ENCODE measurements at places on chromosomes 11 and 22.

GRCh38 chr11:117145393-117145761 is 1.3 kb downstream of the PAFAH1B2 start:
- DNase-seq = no peak

DNA sequence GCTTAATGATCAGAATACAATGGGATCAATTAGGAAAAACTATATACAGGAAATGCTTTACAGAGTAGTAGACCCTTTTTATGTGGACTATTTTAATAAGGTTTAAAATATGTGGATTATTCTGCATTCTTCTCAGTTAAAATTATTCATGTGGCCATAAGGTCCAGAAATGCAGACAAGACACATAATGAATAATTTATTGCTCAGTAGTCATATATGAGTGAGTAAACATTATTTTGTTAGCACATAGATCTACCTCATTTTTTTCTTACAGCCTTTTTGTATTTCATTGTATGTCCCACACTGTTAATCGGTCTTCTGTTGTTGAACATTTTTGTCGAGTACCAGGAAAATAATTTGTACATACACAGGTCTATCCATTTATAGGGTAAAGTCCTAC is 20.8 kb downstream of the MED17 start:
- DNase-seq = no peak

GRCh38 chr11:96307776-96308140 is 35.2 kb downstream of the MAML2 start:
- DNase-seq = no peak

DNA sequence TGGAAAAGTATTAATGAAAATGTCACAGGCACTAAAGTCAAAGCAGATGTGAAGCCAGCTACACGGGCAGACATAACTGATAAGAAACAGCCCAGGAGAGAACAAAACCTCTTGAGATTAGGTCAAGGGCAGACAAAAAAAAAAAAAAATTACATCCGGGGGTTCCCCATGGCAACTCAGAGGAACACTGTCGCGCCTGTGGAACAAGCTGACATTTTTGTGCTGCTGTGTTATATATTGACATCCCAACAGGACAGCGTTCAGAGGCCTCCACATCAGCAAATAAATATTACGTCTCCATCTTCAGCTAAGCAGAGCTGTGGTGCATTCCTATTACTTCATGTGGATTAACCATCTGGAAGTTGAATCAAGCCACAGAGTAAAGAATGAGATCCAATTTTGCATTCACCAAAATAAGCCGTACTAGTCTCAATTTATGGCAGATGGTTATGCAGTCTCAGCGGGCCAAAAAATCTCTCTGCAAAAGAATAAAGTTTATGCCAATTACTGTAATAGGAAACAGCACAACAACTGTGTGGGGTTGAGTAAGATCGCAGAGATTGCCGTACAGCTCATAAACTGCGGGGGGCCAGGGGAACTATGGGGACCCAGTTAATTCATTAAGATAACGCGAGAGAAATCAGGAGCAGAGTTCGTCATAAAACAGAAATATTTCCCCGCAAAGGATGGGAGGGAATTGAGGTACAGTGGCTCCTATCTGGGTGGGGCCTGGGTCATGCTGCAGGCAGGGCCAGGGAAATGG is 41.3 kb upstream of the MN1 start:
- no peak for DNase-seq

DNA sequence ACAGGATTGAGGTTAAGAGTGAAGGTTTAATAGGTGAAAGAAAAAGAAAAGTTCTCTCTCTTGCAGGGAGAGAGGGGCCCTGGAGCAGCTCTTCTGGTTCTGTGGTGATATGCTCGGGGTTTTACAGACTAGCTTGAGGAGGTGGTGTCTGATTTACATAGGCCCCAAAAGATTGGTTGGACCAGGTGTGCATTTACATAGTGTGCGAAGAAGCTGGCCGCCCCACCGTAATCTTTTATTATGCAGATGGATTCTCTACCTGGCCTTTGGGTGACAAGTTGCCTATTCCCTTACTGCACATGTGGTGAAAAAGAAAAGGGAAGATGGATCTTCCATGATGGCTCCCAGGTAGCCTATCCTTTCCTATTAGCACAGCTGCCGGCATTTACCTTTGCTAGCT is 219.9 kb upstream of the GRIA4 start:
- no peak for DNase-seq

DNA sequence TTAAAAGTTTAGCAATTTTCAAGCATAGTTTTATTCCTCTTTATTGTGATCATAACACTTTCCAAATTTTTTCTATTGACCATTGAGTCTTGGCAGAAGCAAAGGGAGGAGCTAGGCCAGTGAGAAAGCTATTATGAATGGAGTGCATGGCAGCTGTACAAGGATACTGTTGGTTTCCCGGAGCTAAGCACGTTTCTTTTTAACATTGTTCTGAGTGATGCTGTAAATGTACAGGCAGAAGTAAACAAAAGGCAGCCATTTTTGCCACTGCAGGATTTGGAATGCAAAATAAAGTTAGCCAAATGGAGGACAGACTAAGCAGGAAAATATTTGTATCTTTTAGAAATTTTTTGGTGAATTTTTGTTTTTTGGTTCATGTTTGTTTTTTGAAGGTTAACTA is 16.2 kb downstream of the CBL start:
- DNase-seq = no peak

DNA sequence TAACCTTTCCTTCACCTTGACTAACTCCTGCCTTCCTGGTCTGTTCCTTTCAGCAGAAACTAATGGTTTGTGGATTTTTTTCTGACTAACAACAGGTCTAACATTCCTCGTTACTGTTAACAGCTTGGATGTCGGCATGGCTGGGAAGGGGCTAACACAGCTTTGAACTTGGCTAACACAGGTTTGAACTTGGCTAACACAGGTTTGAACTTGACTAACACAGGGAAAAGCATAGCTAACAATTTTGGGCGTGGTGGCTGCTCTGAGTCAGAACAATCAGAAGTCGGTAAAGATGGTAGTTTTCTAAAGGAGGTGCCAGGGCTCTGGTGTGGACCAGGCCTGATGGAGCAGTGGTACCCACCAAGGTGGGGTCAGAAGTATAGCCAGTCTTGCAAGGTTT is 16.1 kb downstream of the MIAT start:
- DNase-seq = no peak

DNA sequence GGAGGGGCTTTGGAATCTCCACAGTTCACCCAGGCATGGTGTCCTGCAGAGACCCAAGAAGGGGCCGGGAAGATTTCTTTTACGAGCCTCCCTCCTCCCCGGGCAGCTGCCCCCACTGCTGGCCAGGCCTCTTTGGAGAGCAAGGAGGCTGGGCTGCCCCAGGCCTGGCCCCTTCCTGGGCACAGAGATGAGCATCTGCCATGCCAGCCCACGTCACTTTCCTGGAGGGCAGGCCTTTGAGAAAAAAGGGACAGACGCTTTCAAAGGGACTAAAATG is 60.5 kb upstream of the FGF3 start:
- no peak for DNase-seq

GRCh38 chr11:124839972-124840621 is 25.1 kb upstream of the ROBO3 start:
- DNase-seq = no peak

DNA sequence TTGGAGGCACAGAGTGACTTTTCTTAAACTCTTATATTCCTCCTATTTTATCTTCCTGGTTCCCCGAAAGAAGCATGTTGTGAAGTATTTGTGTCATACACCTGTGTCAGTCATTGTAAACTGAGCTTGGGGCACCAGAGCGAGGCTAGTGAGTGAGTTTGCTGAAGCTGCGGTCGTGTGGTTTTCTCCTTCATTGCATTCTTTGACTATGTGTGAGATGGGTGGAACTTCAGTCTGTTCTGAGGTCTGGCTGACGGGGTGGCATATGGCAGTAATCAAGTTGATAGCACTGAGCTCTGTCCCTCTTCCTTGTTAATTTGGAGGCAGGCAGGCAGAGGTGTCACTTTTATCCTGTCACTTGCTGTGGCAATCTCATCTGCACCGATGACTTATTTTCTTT is 4.2 kb downstream of the VPS26B start:
- no peak for DNase-seq

DNA sequence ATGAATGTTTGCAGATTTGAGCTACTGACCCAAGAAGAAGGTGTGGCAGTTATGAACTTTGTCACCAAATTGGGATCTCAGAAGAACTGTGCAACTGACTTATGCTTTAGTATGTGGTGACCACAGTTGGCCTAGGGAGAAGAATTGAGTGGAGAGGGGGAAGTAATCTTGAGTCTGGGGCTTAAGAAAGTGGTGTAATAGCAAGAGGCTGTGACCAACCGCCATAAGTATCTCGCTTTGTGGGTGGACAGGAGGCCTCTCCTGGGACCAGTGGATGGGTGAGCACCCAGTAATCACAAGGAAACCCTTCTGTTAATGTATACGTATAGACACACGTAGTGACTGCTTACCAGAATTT is 12.7 kb upstream of the IL10RA start:
- DNase-seq = no peak

- DNase-seq = no peak
These were observed 34.3 kb downstream of the USP28 start for GRCh38 chr11:113840932-113841664.

DNA sequence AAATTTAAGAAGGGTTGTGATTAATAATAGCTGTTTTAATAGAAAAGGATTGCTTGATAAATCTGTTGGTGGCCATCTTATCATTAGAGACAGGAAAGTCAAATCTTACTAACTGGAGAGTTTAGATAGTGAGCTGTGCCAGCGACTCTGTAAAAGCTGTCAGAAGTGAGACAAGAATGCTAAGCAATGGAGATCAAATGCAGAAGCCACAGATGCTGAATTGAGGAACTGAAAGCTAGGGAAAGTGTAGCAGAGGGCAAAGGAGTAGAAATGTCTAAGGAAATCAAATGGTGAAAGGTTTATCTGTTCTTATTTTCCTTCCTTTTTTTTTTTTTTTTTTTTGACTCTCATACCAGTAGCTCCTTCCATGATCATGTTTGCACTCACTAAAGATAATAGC is 13.7 kb downstream of the MS4A13 start:
- DNase-seq = peak; percentile 45

DNA sequence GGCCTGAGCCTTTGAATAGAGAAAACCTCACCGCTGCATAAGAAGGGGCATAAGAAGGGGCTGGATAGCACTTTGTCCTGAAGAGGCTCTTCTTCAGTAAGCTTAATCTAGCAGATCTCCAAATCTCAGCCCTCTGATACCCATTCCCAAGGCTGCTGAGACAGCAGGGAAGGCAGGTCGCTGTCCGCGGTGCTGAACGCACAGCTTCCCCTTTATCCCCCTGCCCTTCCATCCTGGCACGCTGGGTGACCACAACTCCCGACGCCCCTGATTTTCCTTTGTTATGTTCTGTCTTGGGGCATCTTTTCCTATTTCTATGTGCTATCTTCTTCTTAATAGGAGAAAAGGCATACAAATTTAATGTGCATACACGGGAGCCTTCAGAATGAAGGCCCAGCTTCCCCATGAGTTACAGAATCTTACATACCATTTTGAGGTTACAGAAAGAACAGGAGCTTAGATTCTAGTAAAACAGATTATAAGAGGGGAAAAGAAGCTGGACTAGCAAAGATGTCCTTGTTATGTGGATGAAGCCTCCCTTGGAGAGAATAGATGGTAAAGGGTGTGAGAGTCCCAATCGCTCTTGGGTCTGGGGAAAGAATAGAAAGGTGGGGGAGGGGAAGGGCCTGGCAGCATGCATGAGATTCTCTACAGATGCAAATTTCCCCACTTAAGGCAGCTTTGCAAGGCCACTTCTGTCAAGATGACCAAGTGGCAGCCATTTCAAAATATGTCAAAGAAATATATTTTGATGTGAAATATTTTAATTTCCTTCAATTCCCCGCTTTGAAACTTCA is 5.7 kb upstream of the SULT4A1 start:
- DNase-seq = no peak

DNA sequence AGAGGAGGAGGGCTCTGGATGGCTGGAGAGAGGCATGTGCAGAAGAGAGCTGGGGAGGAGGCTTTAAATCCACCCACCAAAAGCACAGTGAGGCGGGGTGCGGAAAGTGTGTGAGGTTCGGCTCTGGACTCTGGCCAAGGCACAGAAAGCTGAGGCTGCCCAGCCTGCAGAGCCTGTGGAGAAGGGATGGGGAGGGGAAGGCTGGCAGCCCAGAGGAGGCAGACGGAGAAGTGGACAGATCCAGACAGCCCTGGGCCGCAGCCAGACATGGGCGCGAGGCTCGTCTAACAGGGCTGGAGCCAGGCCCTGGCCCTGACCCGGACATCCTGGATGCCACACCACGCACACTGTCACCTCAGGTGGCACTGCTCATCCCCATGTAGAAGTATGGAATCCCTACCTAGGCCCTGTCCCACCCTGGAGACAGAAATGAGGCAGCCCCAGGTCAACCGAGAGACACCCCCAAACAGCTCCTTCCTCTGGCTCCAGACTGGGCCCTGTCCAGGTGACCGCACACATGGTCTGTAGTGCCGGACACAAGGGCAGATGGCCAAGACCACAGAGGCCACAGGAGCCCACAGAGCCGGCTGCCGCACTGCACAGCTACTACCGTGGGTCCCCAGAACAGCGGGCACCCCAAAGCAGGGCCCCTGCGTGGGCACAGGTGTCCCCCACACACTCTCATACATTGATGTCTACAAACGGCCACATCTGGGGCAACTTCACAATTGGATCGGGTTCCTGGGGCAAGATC is 16.6 kb upstream of the MOB2 start:
- DNase-seq = no peak

GRCh38 chr11:47616726-47617416 is 22.7 kb upstream of the C1QTNF4 start:
- no peak for DNase-seq

GRCh38 chr11:9251311-9251710 is 13.8 kb downstream of the DENND5A start:
- DNase-seq = no peak

GRCh38 chr22:31846161-31847115 is 92.6 kb downstream of the DEPDC5 start:
- no peak for DNase-seq

- DNase-seq = no peak
These were observed 224.7 kb upstream of the BLID start for GRCh38 chr11:122340607-122341290.

- DNase-seq = no peak
These were observed 36.8 kb downstream of the WNT11 start for GRCh38 chr11:76169473-76169896.

- no peak for DNase-seq
These were observed 10.3 kb downstream of the SYT13 start for GRCh38 chr11:45275828-45276227.

- DNase-seq = no peak
These were observed 9.0 kb upstream of the USP28 start for GRCh38 chr11:113884361-113884836.

DNA sequence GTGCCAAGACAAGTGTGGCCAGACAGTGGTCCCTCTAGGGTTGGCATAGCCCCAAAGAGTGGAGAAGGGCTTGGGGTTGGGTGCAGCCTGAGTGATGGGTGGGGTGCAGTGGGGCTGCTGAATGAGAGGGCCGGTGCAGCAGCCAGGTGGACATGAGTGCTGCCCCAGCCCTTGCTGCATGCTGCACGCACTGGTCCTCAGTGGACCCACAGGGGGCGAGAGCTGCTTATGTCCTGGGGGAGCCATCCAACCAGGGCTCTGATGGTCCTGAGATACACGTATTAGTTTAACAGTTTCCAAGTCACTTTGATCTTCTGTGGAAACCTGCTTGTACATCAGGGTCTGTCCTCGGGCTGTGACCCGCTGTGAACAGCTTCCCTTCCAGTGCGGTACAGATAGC is 23.9 kb upstream of the ACR start:
- DNase-seq = no peak

- DNase-seq = no peak
These were observed 5.2 kb downstream of the USP2 start for GRCh38 chr11:119376197-119376847.

- no peak for DNase-seq
These were observed 148.2 kb upstream of the SNX19 start for GRCh38 chr11:131064373-131064991.

Measured in SIG-M5 (cell line).